Stimulated activated CD8-positive, alpha-beta memory T cell treated with anti-CD3 and anti-CD28 coated beads, Interleukin-7, amount 100 ng/mL, for 1 hour (primary cell): ENCODE measurements at places on chromosomes 16 and 17.

GRCh38 chr17:43020789-43021740 lies 1.1 kb downstream of the VAT1 start:
- no peak for DNase-seq

- DNase-seq = peak; percentile 68
Measured at GRCh38 chr17:46266656-46267544, 28.0 kb upstream of the LRRC37A start.

- DNase-seq = no peak
Measured at GRCh38 chr17:21078016-21078780, 35.4 kb upstream of the USP22 start.

- DNase-seq = no peak
Measured at GRCh38 chr17:15952048-15952532, 7.2 kb downstream of the ADORA2B start.

DNA sequence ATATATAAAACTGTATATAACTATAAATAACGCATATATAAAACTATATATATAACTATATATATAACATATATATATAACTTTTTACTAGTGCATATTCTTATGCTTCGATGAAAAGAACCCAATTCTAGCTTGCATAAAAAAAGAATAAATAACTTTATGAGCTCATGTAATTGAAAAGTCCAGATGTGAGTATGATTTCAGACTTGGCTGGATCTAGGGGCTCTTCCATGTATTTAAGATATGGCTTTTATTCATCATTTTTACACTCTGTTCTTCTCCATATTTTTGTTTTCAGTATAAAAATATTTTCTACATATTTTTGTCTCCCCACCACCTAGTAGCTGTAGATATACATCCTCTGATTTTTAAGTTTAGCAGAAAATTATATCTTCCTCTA lies 417.5 kb downstream of the CDH11 start:
- DNase-seq = no peak

DNA sequence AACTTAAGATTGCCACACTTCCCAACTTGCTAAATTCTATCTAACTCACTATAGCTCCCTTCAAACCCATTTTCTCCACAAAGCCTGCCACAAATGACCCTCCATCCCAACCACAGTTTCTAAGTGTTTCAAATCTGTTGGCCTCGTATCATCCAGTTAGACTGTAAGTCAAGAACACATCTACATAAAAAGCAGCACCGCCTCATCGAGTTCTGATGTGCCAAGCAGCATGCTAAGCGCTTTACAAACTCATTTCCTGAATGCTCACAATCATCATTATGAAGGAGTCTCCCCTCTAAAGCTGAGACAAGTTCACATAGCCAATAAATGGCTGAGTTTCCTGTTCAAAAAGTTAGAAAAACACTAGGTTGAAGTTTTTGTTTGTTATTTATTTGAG lies 9.2 kb upstream of the ANKFY1 start:
- no peak for DNase-seq

DNA sequence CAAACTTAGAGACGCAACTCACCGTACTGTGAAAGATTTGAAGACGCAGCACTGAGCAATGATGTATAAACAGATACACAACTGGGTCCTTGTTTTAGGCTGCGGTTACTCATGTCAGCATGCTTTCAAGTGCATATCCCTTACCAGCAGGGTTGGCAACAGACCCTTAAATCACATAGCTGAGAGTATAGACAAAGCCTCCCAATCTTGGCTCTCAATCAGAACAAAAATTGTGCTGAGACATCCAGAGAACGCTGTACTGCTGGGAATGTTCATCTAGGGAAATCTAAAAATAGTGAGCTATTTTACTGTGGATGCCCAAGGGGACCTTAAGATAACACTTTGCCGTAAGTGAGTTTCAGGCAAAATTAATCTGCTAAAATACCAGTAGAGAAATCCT lies 84.4 kb upstream of the NUDT7 start:
- DNase-seq = no peak

DNA sequence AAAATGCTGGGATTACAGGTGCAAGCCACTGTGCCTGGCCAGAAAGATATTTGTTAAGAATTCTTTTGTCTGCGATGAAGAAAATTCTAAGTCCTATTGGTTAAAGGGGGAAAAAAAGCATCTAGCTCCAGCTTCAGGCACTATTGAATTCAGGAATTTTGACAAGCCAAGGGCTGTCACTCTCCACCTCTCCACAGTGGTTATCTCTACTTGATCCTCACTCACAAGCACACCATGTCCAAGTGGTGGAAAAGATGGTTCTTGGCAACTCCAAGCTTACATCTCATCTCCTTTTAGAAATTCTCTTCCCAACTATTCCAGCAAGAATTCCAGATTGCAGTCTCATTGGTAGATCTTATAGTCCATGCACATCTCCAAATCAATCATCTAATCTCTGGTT lies 7.1 kb downstream of the RBFOX1 start:
- DNase-seq = no peak

- DNase-seq = no peak
Measured at GRCh38 chr16:84068041-84068440, 25.4 kb upstream of the SLC38A8 start.

DNA sequence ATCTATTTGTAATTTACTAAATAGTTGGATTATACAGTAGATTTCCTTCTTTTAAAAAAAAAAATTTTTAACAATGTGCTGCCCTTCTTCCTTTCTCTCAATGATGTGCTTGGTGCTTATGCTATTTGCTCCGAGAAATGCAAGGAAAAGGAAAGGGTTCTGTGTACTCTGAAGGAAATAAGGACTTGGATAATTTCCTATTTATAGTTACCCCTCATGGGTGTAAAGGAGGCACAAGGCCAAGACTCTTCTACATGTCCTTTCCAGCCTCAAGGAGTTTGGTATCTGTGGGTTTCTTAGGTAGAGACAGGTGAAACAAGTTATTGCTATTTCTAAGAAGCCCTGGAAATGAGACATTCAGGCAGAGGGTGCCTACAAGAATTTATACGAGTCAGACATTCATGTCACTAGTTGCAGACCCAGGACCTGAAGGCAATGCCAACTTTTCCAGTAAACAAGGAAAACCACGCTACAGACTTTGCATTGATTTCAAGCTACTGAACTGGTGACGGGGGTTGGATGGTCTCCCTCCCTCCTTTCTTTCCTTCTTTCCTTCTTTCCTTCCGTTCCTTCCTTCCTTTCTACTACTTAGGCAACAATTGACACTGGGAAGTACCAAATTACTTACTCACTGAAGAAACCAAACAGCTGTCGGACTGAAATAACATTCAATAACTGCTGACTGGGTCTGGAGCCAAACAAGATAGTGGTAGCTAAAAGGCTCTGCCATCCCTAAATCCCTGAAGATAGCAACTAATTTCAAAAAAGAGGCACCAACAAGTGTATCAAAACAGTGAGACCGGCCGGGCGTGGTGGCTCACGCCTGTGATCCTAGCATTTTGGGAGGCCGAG lies 33.8 kb upstream of the GHDC start:
- no peak for DNase-seq

DNA sequence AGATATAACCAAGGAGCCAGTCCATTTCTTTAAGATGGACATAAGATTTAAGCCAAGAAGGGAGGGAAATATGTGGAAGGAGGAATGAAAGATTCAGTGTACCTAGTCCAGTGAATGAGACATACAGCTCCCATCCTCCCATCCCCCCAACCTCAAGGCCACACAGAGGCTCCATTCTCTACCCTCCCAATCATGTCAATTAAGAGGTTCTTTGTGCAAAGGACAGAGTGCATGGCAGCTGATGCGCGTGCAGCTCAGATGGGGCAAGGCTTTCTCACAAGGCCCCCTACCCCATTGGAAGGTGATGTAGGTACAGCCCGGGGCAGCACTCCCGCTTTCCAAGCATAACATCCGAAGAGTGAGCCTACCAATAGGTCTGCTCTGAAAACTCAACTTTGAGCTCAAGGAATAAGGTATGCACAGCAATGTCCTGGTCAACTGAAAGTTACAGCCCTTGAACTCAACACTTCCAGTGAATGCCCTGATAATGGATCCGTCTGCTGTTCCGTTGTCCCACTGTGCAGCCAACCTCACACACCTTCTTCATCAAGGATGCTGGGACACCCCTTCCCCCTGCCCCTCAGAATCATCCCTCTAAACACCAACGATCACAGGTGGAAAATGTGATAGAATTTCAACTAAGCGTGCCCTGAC lies 458.1 kb downstream of the SOX9 start:
- no peak for DNase-seq

- no peak for DNase-seq
Measured at GRCh38 chr17:28643983-28644786, 773 bp downstream of the BLTP2 start.

DNA sequence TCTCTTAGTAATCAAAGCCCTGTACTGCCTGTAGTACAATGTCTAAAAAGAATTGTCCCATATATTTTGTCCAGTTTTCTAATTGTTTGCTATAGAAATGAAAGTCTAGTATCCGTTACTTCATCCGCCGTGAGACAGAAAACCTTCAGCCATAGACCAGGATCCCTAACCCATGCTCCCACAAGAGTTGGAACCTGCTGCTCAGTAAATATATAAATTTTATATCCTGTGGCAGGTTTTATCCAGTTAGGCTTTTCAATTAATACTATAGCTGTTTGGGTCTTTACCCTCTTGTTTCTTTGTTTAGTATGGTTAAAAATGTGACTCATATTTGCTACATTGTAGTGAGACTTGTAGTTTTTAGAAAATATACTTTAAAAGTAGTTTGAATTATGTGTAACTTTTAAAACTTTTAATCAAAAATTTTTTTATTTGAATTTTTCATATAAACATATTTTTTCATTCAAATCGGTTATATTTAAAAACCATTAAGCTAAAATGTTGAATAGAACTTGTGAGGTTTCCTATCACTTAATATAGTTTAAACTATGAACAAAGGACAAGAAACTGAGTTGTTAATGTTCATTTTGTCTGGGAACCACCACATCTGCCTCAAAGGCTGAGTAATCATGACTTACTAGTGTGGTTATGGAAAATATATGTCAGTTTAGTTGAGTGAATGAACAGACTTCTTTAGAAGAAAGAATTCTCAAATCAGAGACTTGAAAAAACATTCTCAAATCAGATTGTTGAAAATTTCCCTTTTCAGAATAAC lies 54.8 kb downstream of the VMP1 start:
- no peak for DNase-seq

DNA sequence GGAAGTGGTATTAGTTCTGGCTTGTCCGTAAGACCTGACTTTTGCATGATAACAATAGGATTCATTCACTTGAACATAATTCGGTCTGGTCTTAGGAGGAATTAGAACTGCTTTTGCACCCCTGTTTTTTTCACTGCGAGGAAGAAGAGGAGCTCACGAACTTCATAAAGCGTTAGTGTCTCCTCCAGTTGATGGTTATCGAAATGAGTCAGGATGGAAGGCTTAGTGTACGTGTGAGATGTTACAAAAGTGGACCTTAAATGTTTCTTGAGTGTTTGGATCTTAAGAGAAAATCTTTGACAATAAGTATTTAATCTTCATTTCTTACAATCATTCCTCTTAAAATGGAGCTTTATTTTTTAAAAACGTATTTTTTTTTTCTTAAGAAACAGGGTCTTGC lies 52.8 kb downstream of the USP10 start:
- no peak for DNase-seq

- no peak for DNase-seq
Measured at GRCh38 chr17:261635-262034, 80.2 kb upstream of the DOC2B start.
